Thyroid gland (tissue), 4 donors: ENCODE measurements at places on chromosomes 6 and 20. TPM values are rescaled to one million over a fixed set of nuclear protein-coding genes. Genes with fewer than 3 reads are reported as not detected.

GRCh38 chr6:108874470-108875160 is 26.4 kb downstream of the ARMC2 start:
- H3K27ac ChIP-seq = no peak overlapping the region
- peak; percentile 6 for DNase-seq
- peaks cover 56% of the 10 kb centered on the region for H3K4me1 ChIP-seq

The TREM2 gene
- total RNA-seq = 1.7 TPM

GRCh38 chr6:142913036-142913510 is 31.9 kb downstream of the HIVEP2 start:
- no peaks in the 10 kb centered on the region for H3K36me3 ChIP-seq
- no peak overlapping the region for H3K4me3 ChIP-seq
- H3K4me1 ChIP-seq = no peaks in the 10 kb centered on the region
- no peaks in the 10 kb centered on the region for H3K27me3 ChIP-seq
- H3K27ac ChIP-seq = no peak overlapping the region
- DNase-seq = no peak

The PEX3 gene
- 22.6 TPM for total RNA-seq

- H3K4me1 ChIP-seq = no peaks in the 10 kb centered on the region
- H3K27me3 ChIP-seq = no peaks in the 10 kb centered on the region
- DNase-seq = peak; percentile 31
Observed at GRCh38 chr6:169424821-169425240, 171.2 kb upstream of the THBS2 start.

The CST4 gene
- 0.89 TPM for total RNA-seq

DNA sequence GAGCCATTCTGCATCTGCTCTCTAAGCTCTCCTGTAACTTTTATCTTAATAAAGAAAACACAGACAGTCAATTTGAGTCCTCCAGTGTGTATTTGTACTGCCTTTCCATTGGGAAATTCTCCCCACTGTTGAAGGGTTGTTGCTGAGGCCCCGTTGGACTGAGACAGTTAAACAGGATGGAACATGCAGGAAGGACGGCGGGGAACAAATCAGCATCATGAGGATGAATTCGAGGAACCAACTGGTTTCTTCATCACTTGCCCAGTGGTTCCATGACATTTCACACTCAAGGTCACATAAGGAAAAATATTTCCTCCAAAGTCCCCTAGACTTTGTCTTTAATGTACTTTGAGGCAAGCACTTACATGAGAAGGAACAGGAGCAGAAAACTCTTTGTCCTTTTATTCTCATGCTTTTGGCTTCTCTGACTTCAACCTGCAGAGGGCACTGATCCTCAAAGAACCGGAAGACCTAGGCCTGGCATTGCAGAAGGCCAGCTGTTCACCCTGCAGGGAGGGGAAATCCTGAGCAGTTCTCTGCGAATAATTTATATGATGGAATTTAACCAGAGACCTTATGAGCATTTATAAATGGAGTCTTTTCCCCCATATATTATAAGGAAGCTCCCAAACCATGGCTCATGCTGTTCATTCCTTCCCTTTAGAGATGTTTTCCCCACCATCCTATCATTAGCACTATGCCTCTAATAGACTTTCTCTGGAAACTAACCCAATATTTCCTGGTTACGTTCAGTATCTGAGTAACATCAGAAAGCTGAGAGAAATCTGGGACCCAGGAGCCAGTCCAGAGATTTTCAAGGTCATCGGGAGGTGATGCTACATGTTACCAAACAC is 55.2 kb upstream of the ADGRF1 start:
- DNase-seq = peak; percentile 63
- peaks cover 8% of the 10 kb centered on the region for H3K4me1 ChIP-seq
- H3K36me3 ChIP-seq = no peaks in the 10 kb centered on the region
- H3K27me3 ChIP-seq = no peaks in the 10 kb centered on the region
- no peak overlapping the region for H3K27ac ChIP-seq

The MYB gene
- not detected for total RNA-seq

GRCh38 chr6:13870214-13870830 is 54.4 kb upstream of the RNF182 start:
- DNase-seq = no peak
- peaks cover 9% of the 10 kb centered on the region for H3K4me1 ChIP-seq
- no peak overlapping the region for H3K4me3 ChIP-seq
- H3K27ac ChIP-seq = no peak overlapping the region
- no peaks in the 10 kb centered on the region for H3K36me3 ChIP-seq

GRCh38 chr6:75418233-75418632 is 75.4 kb downstream of the FILIP1 start:
- no peak overlapping the region for H3K4me3 ChIP-seq
- no peak for DNase-seq
- no peak overlapping the region for H3K27ac ChIP-seq
- H3K4me1 ChIP-seq = peaks cover 11% of the 10 kb centered on the region
- H3K27me3 ChIP-seq = no peaks in the 10 kb centered on the region

DNA sequence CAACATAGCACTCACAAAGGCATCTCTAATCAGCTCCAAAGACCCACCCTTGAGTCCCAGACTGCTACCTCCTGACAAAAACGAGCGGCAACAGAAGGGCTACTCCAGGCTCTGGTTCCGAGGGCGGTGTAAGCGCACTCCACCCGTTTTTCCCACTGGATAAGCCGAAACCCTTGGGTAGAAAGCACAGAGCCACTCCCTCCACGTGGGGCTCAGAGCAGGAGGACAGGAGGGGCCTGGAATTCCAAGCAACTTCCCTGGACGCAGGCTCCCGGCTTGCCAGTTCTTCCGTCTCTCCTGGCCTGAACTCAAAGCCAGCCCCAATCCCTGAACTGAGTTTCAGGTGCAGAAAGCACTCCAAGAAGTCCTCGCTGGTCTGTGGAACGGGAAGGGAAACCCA is 7.4 kb downstream of the GMEB2 start:
- H3K4me1 ChIP-seq = peaks cover 54% of the 10 kb centered on the region
- peak overlapping the region; percentile 89 for H3K27ac ChIP-seq
- H3K36me3 ChIP-seq = no peaks in the 10 kb centered on the region
- peak; percentile 75 for DNase-seq

DNA sequence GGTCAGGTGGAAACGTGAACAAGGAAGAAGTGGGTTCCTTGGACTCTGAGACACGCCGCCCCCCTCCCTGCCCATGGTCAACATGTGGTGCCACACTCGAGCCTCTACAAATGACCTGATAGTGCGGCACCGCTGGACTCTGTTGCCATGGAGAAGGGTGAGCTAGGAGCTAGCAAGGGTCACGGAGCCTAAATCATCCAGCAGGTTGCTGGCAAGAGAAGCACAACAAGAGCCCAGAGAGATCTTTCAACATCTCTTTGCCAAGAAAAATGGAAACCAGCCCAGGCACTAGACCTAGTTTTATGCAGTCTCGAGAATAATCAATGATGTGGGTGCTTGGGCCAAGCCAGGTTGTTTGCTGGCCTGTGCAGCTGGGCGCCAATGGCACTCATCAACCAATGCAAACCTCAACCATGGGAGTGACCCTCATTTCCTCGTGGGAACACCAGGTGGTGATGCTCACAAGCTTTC is 69.5 kb downstream of the NOL4L start:
- no peak for DNase-seq
- no peak overlapping the region for H3K27ac ChIP-seq
- H3K4me3 ChIP-seq = no peak overlapping the region
- peaks cover 16% of the 10 kb centered on the region for H3K4me1 ChIP-seq
- no peaks in the 10 kb centered on the region for H3K27me3 ChIP-seq

The KCNG1 gene
- total RNA-seq = 0.13 TPM

- DNase-seq = no peak
- no peaks in the 10 kb centered on the region for H3K27me3 ChIP-seq
- H3K36me3 ChIP-seq = no peaks in the 10 kb centered on the region
Observed at GRCh38 chr6:139587469-139587868, 213.0 kb upstream of the CITED2 start.

DNA sequence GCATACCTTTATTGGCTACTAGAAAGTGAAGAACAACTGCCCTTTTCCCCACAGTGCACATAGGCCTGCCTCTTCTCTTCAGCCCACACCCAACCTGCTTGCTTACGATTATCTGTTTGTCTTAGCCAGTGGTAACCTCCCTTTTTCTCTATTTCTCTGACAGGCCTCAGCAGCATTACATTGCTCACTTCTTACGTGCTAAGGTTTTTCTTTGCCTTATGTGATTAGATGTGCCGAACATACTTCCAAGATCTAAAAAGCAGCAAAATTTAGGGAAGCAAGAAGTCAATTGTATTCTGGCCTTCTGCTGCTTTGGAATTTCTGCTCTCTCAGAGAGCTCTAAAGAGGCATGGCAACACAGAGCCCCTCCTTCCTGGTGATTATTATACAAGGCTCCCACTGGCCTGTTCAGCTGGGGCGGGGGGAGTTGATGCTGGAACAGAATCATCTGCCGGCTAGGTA is 7.0 kb downstream of the B4GALT5 start:
- peaks cover 14% of the 10 kb centered on the region for H3K4me1 ChIP-seq
- H3K4me3 ChIP-seq = no peak overlapping the region
- no peaks in the 10 kb centered on the region for H3K27me3 ChIP-seq
- DNase-seq = no peak
- H3K27ac ChIP-seq = no peak overlapping the region

The PARD6B gene
- 14.3 TPM for total RNA-seq

DNA sequence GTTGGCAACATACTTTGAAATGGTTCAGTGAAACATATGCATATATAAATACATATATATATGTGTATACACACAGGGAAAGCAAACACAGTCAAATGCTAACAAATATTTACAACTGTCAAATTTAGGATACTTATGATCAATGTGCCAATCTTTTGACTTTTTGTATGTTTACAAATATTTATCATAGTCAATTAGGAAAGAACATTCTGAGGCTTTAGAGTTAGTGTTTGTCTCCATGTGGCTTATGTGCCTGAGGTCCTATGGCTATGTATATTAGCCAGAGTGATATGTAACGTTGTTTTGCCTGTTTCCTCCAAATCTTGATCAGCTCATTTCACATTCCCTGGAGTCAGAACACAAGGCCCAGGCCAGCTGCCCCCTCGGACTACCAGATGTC is 126.5 kb upstream of the MAN1A1 start:
- H3K36me3 ChIP-seq = no peaks in the 10 kb centered on the region
- no peaks in the 10 kb centered on the region for H3K4me1 ChIP-seq
- no peak for DNase-seq
- no peak overlapping the region for H3K27ac ChIP-seq

DNA sequence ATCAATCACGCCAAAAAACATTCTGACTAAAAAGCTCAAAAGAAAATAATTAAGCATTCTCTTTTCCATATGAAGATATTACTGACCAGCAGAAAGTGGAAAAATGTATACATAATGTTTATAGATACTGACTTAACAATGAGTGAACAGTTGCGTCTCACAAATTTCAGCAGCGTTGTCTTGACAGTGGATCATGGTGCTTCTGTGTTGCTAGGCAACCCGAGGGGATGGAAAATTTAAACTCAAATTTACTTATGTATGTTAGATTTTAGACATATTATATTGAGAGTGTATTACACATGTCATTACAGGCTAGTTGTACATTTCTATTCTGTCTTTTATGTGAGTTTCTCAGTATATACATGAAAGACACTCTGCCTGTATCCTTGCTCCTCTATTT is 110.2 kb downstream of the LAMA2 start:
- no peak overlapping the region for H3K27ac ChIP-seq
- no peaks in the 10 kb centered on the region for H3K4me1 ChIP-seq
- H3K4me3 ChIP-seq = no peak overlapping the region
- no peak for DNase-seq
- no peaks in the 10 kb centered on the region for H3K36me3 ChIP-seq

The ZSCAN9 gene
- total RNA-seq = 15.5 TPM

The VGLL2 gene
- total RNA-seq = not detected

The ATP9A gene
- 60.8 TPM for total RNA-seq

The POM121L2 gene
- total RNA-seq = not detected

DNA sequence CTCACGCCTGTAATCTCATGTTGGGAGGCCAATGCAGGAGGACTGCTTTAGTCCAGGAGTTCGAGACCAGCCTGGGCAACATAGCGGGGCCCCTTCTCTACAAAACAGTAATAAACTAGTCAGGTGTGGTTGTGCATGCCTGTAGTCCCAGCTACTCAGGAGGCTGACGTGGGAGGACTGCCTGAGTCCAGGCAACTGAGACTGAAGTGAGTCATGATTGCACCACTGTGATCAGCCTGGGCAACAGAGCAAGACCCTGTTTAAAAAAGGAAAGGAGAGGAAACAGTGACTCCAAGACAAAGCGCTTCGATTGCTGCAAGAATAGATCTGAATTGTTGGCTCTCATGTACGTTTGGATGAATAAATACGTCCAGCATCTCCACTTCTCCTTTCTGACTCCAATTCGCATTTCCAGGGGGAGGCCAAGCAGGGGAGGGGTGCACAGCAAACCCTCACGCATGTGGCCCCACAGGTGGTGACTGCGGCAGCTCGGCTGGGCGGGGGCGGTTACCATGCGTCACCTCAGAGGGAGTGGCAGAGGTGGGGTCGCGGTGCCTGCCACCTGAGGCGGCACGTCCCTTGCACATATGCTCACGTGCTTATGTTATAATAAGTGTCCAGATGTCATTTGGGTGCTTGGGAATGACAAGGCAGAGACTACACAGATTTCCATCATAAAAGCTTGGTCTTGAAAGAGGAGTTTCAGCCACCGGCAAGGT is 95.1 kb upstream of the MPC1 start:
- no peaks in the 10 kb centered on the region for H3K36me3 ChIP-seq
- H3K4me3 ChIP-seq = no peak overlapping the region
- H3K27ac ChIP-seq = no peak overlapping the region
- no peaks in the 10 kb centered on the region for H3K4me1 ChIP-seq
- no peaks in the 10 kb centered on the region for H3K27me3 ChIP-seq

GRCh38 chr20:23419995-23420901 is 1.0 kb downstream of the NAPB start:
- peak overlapping the region; percentile 76 for H3K4me3 ChIP-seq
- peak; percentile 66 for DNase-seq
- H3K36me3 ChIP-seq = no peaks in the 10 kb centered on the region
- no peaks in the 10 kb centered on the region for H3K27me3 ChIP-seq
- no peaks in the 10 kb centered on the region for H3K4me1 ChIP-seq
- peak overlapping the region; percentile 88 for H3K27ac ChIP-seq

The RIMS1 gene
- 0.34 TPM for total RNA-seq

GRCh38 chr20:29873946-29874345 is 1383.5 kb upstream of the DEFB115 start:
- H3K4me3 ChIP-seq = no peak overlapping the region
- H3K27ac ChIP-seq = no peak overlapping the region
- H3K27me3 ChIP-seq = no peaks in the 10 kb centered on the region
- peak; percentile 41 for DNase-seq

The SNAI1 gene
- 8.2 TPM for total RNA-seq

The GPR63 gene
- total RNA-seq = 1.7 TPM

The C4B gene
- total RNA-seq = 321 TPM

- no peaks in the 10 kb centered on the region for H3K27me3 ChIP-seq
- no peak for DNase-seq
- no peaks in the 10 kb centered on the region for H3K4me1 ChIP-seq
- no peak overlapping the region for H3K4me3 ChIP-seq
- H3K27ac ChIP-seq = no peak overlapping the region
Observed at GRCh38 chr6:33905071-33905609, 101.3 kb upstream of the MLN start.

The GPX5 gene
- total RNA-seq = not detected
